ENCODE measurements at places on chromosomes 11 and 22.
A peak's percentile ranks its signal among the peaks of the same experiment; 100 is the strongest.

GRCh38 chr11:129825380-129825779 is 9.7 kb downstream of the TMEM45B start:
- peak; percentile 96 for DNase-seq

DNA sequence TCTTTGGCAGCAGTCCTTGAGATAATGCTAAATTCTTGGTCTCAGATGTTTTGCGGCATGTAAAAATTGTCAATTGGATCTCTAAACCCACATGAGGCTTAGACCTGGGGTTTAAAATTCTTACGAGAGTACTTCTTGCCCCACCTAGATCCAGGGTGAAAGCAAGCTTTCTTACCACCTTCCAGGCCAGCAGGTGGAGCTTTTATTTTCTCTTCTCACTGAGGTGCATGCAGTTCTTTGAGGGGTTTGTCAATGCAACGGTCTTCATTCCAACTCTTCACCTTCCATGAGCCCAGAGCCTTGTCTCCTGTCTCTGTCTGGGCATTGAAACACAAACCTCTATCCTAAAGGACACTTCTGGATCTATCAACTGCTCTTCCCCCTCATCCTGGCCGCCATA is 154.1 kb downstream of the MYO18B start:
- DNase-seq, result no peak

- no peak for DNase-seq
Measured at GRCh38 chr11:61685617-61685967, 5.4 kb downstream of the DAGLA start.

DNA sequence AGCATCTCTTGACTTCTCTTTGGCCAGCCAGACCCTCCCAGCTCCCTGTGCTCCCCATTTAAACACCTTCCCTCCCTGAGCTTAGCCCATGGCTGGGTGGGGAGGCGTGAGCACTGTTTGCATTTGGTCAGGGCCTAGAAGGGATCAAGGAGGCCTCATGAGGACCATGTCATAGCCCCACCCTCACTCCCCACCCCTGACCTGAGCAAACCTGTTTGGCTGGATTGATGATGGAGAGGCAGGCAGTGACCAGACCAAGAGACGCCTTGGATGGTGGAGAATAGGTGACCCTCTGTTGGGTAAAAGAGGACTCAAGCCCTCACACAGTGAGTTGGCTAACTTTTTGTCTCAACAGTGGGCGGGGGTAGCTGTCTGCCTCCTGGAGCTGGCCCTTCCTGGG is 49.9 kb downstream of the ST3GAL4 start:
- DNase-seq, result no peak

GRCh38 chr11:119361941-119362725 is 15.6 kb upstream of the MFRP start:
- DNase-seq, result no peak

DNA sequence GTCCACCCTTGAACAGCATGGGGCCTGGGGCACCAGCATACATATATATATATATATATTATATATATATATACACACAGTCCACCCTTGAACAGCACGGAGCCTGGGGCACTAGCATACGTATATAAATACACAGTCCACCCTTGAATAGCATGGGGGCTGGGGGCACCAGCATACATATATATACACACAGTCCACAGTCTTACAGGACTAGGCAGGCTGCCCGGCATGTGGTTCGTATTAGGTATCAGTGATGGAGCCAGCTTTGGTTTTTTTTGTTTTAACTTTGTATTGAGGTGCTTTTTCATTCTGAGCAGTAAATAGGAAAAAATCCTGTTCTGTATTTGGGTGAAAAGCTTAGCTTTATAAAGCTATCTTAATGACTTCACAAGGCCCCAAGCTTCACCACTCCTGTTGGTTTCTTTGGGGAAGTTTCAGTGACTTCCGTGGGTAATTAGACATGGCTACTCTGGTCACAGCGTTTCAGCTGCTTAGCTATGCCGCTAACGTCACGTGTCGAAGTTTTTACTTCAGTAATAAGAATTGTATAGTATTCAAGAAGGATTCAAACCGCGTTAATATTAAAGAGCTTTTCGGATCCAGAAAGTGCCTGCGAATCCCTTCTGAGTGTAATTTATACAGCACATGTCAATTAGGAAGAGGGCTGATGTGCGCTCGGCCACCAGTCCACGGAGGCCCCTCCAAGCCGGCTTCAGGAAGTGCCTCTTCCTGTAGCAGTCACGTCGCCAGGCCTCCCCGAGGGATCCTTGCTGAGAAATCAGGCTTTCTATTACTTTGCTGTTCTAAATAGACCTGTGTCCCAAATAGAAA is 179.7 kb downstream of the TBC1D22A start:
- no peak for DNase-seq

DNA sequence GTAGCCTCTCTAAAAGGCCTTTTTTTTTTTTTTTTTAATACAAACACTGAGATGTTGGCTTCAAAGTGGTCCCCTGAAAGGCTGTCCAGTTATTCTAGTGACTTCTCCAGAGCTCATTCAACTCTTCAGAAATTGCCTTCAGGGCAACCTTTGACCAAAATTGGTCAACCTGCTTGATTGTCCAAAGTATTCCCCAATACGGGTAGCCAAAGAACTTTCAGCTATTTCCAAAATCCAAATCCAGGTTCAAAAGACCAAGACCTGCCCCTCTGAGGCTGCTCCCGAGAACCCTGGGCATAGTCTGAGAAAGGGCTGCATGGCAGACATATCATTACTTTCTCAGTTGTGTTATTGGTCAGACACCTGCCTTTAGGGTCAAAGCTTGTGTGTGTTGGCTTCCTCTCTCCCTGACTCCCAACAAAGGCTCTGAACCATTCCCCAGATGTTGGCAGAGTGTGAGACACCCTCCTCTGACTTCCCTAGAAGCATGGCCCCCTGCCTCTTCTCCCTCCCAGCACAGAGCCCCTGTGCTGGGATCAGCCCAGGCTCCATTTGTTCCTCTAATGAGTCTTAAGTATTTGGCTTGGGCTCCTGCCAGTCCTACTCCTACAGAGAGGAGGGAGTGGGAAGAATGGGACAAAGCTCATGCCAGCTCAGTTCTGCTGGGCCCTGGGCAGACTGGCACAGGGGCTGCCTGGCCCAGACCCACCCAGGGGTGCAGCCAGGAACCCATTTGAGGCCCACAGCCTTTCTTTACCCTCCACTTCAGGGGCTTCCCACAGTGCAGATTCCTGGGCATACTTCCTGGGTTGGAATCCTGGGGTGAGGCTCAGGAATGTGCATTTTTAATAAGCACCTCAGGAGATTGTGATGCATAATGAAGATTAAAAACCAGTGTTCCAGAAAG is 30.3 kb downstream of the TNKS1BP1 start:
- peak; percentile 37 for DNase-seq

GRCh38 chr11:61738776-61739175 is 13.7 kb upstream of the MYRF start:
- DNase-seq, result no peak

GRCh38 chr11:126083829-126084607 is 21.4 kb upstream of the CDON start:
- no peak for DNase-seq

DNA sequence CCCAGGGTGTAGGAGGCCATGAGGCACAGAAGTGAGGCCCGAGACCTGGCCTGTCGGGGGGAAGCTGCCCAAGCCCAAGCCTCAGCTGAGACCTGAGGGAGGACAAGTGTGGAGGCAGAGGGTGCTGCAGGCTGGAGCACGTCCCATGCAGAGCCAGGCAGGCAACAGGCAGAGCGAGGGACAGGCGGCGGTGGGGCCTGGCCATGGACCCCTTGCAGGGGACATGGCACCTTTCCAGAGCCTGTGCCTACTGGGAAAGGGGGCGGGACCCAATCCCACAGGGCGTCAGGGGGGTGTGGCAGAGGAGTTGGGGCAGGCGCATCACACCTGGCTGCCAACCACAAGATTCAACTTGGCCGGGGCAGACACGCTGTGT is 4.3 kb downstream of the TNNI2 start:
- DNase-seq, result no peak

- no peak for DNase-seq
Measured at GRCh38 chr11:62669420-62670161, 1.9 kb upstream of the UQCC3 start.

DNA sequence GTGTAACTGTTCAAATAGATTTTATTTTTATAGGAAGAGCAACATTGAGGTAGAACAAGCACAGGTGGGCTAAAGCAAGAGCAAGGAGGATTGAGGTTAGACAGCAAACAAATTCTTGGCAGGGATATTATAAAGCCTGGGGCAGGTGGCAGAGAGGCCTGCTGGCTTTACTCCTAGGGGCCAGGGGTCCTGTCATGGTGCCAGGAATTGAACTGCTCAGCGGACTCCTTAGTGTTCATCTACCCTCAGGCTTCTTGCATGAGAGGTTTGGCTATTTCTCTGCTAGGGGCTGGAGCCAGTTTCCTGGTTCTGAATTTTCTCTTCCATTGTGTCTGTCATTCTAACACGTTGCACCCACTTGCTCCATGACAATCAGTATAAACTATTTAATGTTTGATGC is 217.2 kb upstream of the NCAM1 start:
- DNase-seq, result no peak

DNA sequence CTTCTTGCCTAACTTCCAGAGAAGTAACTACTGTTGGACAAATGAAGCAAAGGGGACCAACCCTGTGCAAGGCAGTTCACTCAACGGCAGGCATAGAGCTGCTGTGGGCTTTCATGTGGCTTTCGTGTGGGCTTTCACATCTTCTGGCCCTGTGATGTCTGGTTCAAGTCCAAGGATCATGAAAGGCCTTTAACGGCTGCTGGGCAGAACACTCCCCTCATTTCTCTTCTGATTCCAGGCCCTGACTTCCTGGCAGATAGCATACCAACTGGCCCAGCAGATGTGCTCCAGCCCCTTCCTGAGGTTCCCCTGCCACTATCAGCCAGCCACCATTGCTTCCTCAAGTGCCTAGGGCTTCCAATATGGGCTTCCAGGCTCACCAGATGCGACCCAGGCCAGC is 28.7 kb upstream of the CTR9 start:
- DNase-seq, result no peak

- peak; percentile 94 for DNase-seq
Measured at GRCh38 chr11:77267962-77268361, 33.5 kb downstream of the GDPD4 start.

DNA sequence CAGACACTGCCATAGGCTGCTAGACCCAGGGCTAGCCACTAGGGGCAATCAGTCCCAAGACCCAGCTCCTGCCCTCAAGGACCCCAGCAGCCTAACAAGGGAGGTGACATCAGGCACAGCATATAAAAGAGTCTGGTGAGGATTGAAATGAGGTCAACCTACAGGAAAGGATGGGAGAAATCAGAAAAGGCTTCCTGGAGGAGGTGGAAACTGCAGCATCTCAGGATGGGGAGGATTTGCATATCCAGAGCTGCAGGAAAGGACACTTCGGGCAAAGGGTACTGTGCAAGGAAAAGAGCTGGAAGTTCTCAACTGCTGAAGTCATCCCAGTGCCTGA is 2.9 kb upstream of the ARFGAP2 start:
- DNase-seq, result no peak

DNA sequence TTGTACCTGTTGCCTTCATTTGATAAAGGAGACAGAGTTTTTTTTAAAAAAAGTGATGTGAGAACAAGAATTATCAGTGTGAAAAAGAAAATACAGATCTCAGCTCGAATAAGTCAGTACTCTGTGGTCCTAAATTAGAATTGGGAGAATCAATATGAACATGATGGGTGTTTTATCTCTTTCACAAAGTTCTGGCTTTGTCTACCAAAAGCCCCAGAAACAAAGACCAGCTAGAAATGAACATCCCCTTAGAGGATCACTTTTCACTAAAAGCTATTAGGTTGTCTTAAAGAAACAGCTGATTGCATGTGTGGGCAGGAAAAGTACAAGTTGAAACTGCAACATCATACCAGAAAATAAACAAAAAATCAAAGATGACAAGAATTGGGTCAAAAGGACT is 8.4 kb upstream of the ST14 start:
- no peak for DNase-seq

DNA sequence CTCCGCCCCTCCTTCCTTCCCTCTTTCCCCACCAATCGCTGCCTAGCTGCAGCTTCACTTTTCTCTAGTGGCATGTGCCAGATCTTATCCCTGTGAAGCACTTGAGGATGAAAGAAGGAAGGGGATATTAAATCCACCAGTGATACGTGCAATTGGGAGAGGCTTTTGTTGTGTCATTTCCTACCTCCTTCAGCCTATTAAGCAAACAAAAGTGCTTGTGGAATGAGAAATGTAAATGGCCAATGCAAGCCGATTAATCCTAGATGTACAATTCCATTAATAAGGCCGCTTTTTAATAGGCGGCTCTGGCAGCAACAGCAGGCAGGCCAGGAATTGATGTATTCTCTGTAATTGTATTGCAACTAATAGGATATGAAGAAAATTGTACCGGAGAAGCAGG is 23.3 kb downstream of the NTM start:
- no peak for DNase-seq

DNA sequence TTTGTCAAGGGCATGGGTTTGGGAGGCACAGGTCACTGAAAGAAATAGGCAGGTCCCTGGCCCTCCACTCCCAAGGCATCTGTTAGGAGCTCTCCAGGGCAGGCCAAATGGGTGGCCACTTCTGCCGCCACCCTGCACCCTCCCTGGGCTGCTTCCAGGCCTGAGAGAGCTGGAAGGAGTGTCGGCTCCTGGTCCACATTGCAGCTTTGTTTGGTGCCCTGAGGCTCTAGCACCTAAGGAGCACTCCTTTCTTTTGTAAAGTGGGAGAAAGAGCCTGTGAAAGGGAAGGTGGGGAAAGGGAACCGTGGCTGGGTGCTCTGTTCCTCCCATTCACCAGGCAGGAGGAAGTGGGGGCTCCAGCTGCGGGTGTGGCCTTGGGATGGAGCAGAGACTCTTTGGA is 12.3 kb upstream of the FGF4 start:
- DNase-seq, result no peak

DNA sequence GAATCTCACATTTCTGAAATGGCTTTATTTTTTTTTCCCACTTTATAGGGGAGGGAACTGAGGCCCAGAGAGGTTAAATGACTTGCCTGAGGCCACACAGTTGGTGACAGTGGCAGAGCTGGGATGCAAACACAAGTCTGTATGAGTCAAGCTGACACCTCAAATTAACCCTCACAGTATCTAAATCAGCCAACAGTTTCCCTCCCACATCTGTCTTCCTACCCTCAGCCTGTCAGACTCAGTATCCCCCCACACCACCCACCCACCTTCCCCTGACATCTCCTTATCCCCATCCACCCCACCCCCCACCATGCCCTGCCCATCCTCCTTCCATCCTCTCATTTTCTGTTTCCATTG is 95.2 kb downstream of the TP53I11 start:
- no peak for DNase-seq

DNA sequence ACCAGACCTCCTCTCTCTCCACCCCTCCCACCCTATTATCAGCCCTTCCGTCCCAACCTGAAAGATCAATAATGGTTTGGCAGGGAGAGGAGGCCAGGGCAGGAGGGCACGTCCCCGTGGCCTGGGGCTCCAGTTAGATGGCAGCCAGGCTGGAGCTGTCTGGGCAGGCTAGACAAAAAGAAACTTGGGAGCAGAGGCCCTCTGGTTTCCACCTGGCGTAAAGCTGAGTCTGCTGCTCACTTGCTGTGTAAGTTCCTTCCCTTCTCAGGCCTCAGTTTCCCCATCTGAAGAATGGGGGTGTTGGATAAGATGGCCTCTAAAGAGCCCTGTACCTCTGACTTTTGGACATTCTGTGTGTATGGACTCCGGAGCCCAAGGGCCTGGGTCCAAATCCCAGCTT is 3.8 kb upstream of the RHOD start:
- no peak for DNase-seq

- DNase-seq, result peak; percentile 32
Measured at GRCh38 chr11:14070896-14071295, 108.4 kb downstream of the SPON1 start.

Measured in amniotic epithelial cell (primary cell).